ENCODE measurements at places on chromosomes 1 and 21.

DNA sequence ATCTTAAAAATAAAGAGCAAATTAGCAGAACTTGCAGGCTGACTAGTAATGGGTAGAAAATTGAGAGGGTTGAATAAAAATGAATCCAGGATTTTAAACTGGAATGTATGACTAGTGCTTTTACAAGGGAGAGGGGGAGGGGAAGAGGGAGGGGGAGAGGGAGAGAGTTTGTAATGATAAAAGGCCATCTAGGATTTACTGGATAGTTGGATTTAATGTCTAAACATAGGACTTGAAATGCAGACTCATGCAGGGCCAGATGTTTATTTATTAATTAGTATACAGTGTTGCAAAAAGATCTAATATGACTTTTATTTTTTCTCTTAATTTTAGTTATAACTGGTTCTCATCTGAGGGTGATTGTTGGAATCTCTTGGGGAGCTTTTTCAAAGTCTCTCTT is 4.3 kb downstream of the ZNF326 start:
- no peak for DNase-seq

DNA sequence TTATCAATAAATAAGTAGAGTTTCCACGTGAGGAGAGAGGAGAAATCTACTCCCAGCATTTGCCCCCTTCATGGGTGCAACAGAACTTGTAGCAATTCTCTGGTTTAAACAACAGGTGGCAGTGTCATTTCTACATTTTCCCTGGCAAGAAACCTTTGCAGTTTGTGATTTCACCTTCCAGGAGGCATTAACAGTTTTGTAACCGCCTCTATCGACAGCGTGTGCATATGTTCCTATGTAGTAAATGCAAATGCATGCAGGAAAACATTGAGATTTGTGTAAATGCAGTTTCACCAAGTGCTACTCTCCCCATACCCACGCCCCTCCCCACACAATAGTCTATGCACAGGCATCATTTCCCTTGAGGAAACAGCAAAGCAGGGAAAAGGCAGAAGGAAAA is 494.7 kb downstream of the SMYD3 start:
- DNase-seq: peak; percentile 46

GRCh38 chr1:221381910-221382623 is 359.8 kb downstream of the DUSP10 start:
- no peak for DNase-seq

- peak; percentile 80 for DNase-seq
Measured at GRCh38 chr1:11842154-11843041, 5.2 kb downstream of the NPPA start.

DNA sequence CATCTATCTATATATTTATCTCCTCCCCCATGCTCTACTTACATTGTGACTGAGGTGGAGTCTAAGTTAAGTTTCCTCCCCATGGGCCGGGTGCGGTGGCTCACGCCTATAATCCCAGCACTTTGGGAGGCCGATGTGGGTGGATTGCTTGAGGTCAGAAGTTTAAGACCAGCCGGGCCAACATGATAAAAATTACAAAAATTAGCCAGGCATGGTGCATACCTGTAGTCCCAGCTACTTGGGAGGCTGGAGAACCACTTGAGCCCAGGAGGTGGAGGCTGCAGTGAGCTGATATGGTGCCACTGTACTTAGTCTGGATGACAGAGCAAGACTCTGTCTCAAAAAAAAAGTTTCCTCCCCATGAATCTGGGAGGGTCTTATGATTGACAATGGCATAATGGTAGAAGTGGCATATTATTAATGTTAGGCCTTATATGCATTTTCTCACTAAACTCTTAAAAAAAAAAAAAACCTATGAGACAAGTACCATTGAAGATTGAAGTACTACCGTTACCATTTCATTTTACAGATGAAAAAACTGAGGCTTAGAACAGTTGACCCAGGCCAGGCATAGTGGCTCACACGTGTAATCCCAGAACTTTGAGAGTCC is 11.2 kb downstream of the F11R start:
- no peak for DNase-seq

DNA sequence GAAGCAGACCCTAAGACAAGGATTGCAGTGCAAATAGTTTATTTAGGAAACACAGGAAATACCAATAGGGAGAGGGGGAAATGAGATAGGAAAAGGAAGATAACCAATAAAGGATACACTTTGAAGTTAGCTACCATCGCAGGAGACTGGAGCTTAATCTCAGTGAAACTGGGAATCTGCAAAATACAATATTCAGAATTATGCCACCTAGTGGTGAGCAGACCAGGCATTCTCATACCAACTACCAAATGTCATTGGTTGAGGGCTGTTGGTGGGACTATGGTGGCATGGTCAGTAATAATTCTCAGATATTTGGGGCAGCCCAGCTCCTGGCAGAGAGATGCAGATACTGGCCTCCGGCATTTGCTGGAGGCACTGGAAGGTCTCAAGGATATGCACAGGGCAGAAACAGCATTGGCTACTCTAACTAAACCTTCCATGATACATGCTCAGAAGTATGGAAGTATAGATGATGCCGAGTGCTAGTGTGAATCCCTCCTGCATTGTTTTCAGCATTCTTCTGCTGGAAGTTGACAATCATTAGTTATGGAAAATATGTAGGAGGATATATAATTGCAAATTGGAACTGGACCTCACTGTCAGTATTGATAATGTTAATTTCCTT is 11.8 kb upstream of the ZFP69B start:
- peak; percentile 23 for DNase-seq

DNA sequence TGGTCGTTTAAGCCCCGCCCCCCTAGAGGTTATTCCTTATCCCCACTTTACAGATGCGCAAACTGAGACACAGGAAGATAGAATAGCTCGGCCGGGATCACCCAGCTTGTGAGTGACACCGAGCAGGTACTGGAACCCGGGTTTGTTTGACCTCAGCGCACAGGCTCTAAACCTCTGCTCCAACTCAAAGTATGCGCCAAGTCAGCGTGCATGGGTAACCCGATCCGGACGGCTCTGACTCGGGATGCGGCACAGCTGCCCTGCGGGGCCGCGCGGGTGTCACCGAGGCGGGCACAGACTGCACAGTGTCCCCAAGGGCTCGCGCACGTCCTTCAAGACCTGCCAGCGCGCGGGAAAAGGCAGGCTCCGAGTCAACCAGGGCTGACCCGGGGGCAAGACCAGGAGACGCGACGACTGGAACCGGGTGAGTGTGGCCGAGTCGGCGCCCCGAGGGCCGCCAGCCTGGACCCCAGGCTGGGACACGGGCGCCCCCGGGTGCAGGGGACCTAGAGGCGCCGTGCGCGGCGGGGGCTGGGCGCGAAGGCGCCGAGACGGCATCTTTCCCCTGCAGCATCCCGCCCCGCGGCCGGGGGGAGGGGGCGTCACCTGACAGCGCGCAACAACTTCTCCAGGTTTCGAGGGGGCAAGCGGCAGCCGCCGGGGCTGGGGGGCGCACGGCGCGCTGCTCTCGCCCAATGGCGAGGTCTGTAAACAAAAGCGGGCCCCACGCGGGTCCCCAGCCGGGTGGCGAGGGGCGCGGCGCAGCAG is 101.9 kb upstream of the SOD1 start:
- peak; percentile 61 for DNase-seq

DNA sequence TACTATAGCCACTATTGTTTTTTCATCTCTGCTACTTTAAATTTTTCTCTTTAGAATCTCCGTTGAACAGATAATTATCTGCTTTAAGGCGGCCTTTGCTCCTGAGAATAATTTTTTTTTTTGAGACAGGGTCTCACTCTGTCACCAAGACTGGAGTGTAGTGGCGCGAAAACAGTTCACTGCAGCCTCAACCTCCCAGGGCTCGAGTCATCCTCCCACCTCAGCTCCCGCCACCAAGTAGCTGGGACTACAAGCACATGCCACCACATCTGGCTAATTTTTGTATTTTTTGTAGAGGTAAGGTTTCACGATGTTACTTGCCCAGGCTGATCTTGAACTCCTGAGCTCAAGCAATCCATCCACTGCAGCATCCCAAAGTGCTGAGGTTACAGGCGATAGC is 28.6 kb downstream of the TRIT1 start:
- no peak for DNase-seq

DNA sequence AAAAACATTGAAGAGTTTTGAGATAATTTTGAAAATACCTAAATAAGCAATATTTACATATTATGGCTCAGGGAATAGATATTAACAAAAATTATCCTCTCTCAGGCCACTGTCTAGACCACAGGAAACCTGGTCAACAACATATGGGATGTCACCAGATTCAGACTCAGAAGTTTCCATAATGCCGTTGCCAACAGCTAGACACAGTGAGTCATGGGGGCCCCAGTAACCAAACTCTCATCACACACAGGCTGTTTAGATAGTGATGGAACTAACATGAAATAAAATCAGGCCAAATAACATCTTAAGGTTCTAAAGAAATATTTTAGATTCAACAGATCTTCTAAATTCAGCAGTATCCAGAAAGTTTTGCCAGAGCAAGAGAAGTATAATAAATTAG is 681.7 kb upstream of the ADAMTS5 start:
- DNase-seq: no peak

DNA sequence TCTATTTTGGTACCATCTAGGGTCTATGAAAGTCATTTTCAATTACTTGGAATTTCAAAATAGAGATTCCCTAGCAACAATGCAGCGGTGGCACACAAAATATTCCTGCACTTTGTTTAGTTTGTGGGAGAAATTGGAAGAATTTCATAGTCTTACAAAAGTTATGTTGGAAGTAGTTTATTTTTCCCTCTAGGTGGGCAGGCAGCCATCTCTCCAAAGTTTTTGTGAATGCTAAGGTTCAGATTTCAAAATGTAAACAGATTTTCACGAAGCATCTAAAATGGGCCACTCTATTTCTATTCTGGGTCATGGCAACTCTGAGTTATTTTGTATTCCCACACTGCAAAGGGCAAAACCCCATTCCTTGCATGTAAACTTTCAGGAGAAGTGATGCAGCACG is 8.0 kb downstream of the SMCP start:
- no peak for DNase-seq

- DNase-seq: no peak
Measured at GRCh38 chr21:35768187-35768586, 292.1 kb downstream of the SETD4 start.

GRCh38 chr1:103901072-103901471 is 151.4 kb downstream of the AMY1C start:
- DNase-seq: no peak

DNA sequence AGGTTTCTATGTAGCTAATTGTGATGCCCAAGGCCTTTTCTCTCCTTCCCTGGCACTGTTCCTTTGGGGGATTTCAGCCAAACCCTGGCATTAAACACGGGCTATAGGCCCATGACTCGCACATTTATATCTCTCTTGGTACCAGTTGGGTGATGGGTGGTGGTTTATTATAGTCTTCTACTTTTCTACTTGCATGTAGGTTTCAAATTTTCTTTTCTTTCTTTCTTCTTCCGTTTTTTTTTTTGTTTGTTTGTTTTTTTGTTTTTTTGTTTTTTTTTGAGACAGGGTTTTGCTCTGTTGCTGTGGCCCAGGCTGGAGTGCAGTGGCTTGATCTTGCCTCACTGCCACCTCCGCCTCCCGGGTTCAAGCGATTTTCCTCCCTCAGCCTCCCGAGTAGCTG is 1.1 kb downstream of the IL10RB start:
- no peak for DNase-seq

GRCh38 chr1:229671310-229671709 is 45.3 kb downstream of the URB2 start:
- no peak for DNase-seq

DNA sequence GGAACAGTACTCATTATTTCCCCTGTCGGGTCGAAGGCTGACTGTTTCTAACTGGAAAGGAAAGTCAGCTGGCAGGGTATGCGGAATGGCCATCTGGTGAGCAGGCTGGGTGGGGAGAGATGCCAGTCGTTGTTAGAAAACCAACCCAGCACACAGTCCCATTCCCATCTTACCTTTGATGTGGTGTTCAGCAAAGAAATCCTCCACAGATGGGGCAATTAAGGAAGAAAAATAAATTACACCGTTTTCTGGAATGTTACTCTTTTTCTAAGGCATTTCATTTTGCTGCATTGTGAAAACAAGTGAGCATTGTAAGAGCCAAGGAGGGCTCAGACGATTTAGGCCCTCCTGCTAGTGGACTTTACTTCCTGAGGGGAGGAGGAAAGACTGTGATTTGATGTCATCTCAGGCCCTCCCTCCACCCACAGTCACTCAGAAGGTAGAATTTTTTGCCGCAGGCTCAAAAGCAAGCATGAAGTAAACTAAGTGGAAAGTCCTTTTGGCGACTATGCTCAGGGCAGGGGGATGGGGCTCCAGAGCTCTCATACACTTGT is at the start of gene SLC16A4:
Gene SLC16A4 (minus strand): TSS at position 335 of the 554 bp plus-strand sequence. CDS start 1,703 bp downstream, outside the sequence.
- DNase-seq: no peak

DNA sequence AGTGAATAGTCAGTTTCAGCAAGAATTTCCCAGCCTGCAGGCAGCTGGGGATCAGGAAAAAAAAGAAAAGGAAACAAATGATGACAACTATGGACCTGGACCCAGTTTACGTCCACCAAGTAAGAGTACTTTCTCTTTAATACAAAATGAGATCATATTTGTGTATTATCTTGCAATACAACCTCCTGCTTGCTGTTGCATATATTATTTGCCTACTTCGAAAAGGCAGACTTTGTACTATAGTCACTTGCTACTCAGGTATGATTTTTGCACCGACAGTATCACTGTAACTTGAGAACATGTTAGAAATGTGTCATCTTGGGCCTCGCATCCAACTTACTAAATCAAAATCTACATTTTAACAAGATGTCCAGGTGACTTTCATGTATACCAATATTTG is 30.4 kb downstream of the PRRC2C start:
- no peak for DNase-seq

GRCh38 chr1:202090994-202091393 is 31.7 kb upstream of the GPR37L1 start:
- DNase-seq: no peak

- no peak for DNase-seq
Measured at GRCh38 chr1:166865926-166866325, 10.1 kb downstream of the TADA1 start.

Data from COR-L47 (cell line).